Stimulated activated CD4-positive, alpha-beta T cell treated with anti-CD3 and anti-CD28 coated beads, Interleukin-1b, Interleukin-23, amount 100 ng/mL, for 24 hours (primary cell): ENCODE measurements at places on chromosomes 3 and 15.

- DNase-seq, result no peak
Measured at GRCh38 chr15:60044636-60045270, 40.6 kb downstream of the FOXB1 start.

DNA sequence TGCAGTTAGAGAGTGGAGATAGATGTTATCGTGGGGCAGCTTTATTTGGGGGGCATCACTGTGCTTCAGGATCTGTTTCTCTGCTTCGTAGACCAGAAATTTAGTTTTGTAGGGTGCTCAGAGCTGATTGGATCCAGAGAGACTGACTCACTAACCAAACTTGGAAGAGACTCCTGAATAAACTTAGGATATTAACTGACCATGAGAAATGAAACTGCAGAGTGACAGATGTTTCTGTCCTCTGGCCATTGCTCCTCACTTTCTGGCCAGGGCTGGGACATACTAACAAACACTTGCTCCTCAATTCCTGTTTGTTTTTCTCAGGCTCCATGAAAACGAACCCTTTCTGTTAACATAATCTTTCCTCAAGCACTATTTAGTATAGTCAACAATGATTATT, 4.3 kb downstream of the ZNF592 start:
- DNase-seq, result no peak

GRCh38 chr3:142931222-142931621, 32.3 kb downstream of the PAQR9 start:
- DNase-seq, result no peak

- no peak for DNase-seq
Measured at GRCh38 chr3:188691665-188692064, 480.1 kb upstream of the TPRG1 start.

- DNase-seq, result no peak
Measured at GRCh38 chr3:67093305-67093704, 95.2 kb downstream of the KBTBD8 start.

DNA sequence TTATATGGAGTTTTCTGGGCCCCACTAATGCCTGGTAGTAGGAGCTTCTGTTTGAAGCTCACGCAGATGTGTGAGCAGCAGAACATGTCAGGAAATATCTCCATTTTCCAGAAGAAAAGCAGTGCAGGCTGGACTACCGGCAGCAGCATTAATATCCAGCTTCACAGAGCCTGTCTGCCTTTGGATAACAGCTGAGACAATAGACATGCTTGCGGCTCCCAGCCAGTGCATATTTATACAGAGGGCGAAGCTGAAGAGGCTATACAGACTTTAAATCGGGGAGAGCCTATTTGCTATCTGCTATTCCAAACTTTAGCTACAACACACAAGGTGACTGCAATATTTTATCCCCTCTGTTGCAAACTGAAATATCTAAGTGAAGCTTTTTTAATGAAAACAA, 250.1 kb upstream of the WNT5A start:
- no peak for DNase-seq

- no peak for DNase-seq
Measured at GRCh38 chr15:68096099-68096498, 42.0 kb downstream of the PIAS1 start.

DNA sequence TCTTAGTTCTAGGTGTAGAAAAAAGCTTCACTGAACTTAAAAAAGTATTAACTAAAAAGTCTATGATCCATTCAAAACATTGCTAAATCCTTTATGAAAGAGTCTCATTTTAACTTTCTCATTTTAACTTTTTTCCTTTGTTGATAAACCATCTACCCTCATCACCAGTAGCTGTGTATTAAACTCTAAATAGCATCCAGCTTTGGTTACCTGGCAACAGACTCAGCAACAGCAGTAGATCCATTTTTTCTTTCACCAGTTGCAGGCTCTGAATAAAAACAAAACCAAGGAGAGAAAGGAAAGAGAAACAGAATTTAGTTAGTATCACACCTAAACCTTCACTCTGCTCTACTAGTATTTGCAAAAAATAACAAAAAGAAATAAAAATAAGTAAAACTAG, 51.6 kb downstream of the TP53BP1 start:
- DNase-seq, result no peak

- no peak for DNase-seq
Measured at GRCh38 chr3:99938270-99938911, 120.7 kb downstream of the CMSS1 start.

- no peak for DNase-seq
Measured at GRCh38 chr15:100259266-100259665, 82.5 kb downstream of the ADAMTS17 start.

GRCh38 chr3:27532426-27533260, 48.5 kb upstream of the SLC4A7 start:
- no peak for DNase-seq

DNA sequence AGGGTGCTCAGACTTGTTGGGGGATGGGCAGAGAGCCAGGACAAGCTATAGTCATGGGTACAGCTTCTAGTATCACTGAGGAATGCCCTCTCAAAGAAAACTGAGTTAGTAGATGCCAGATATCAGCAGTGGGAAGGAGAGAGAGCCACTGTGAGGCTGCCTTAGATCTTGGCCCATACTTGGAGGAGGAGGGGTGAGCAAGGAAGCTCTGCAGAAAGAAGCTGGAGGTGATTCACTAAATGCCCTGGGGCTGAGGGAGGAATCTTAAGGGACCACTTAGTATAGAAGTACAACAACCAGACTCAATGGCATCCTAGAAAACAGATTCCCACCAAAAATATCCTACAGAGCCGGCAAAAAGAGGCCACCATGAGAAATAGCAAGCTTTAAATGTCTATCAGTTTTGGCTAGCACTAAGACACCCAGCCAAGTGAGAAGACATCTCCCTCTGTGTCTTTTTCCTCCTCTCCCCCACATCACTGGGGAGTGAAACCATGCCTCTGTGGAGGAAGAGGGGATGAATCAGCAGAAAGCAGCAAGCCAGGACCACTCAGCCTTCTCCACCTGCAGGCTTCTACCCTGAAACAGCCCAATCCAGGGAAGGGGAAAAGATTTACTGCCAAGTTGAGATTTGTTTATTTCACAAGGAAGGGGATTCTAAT, 282.5 kb upstream of the STT3B start:
- no peak for DNase-seq

- DNase-seq, result no peak
Measured at GRCh38 chr3:71525391-71525790, 58.1 kb downstream of the FOXP1 start.

- DNase-seq, result no peak
Measured at GRCh38 chr3:174619239-174619638, 239.9 kb upstream of the NAALADL2 start.

DNA sequence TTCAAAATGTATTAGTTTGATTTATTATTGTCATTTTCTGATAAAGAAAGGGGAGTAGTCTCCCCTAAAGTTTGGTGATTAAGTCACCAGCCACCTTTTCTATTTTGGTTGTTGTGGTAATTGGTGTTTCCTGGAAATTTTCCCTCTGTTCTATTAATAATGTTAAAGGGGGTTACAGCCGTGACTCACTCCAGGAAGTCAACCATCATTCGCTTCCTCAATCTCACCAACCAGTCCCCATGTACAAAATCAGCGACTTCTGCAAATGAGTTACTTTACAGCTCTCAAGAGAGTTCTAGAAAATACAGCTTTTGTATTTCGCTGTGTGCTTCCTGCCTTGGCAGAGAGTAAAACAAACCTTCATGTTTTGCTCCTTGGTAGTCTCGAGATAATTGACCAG, 285.1 kb downstream of the LPP start:
- no peak for DNase-seq

DNA sequence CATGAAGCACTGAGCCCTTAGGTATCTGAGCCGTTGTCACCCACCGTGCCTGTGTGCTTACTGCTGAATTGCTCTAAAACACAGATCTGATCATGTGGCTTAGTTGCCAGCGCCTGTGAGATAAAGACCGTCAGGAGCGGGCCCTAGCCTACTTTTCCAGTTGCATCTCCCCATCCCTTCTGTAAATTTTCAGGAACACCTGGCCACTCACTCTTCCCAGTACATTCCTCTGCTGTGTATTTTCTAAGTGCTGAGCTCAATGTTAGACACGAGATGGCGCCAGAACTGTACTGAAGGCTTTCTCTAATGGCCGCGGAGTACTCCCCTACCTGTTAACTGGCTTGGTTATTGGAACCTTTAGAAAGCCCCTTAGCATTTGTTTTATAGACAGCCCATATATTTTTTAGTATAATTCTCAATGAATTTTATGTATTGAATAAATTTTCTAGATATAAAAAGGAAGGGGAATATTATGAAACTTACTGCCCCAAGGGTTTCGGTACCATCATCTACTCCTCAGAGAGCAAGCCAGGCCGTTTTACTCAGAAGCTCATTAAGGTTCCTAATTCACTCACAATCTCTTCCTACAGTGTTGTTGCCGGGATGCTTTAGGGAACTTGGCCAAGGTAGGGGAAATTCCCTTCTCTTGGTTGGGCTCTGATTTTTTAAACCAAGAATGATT, 16.7 kb upstream of the WNT7A start:
- DNase-seq, result no peak

- DNase-seq, result no peak
Measured at GRCh38 chr3:48015431-48016180, 610 bp downstream of the MAP4 start.

- DNase-seq, result no peak
Measured at GRCh38 chr15:39419651-39420050, 161.2 kb upstream of the THBS1 start.

DNA sequence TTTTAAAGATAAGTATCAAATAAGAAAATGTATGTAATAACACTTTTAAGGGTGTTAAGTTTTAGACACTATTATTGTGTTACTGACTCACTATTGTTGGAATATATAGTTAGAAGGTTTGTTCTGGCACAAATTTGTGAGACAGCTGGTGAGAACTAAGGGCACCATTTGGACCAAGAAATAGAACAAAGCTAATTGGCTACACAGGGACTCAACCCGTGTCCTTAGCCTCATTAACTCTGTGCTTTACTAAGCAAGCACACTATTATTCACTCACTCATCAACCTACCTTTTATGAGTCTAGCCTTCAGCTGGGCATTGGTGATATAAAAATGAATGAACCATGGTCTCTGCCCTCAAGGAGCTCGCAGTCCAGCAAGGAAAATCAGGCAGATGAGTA, 4.1 kb upstream of the UNC13C start:
- no peak for DNase-seq
